ENCODE measurements at places on chromosomes 2 and 18. TPM values are rescaled to one million over a fixed set of nuclear protein-coding genes. Genes with fewer than 3 reads are reported as not detected.

DNA sequence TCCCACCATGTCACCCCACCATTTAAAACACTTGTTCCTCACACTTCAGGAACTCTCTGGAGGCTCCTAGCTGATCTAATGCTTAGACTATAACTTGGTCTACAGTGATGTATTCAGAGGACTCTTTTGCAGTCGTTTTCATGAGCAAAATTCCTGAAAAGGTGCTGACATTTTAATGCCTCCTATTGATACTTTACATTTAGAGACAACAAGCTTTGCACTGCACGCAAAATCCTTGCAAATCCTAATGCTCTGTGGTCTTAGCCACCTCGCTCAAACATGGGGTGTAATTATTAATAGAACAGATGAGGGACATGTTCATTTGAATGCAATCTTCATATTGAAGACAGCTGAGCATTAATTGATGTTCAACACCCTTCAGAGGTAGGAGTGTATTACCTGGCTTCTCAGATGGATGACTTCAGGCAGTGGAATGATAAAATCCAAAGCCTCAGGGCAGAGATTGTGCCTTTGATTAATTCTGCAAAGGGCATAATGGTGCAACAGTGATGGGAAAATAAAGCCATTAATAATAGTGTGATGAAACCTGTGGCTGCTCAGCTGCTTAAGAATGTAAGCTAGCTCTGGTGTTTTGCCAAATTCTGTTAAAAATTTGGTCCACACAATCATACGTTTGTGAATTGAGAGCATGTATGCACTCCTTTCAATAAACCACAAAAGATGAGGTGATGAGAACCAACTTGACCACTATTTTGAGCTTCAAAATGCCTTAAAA is 5.4 kb downstream of the CTAGE1 start:
- H3K4me1 ChIP-seq, result no peaks in the 10 kb centered on the region
- peaks cover 2% of the 10 kb centered on the region for H3K27me3 ChIP-seq
- no peak overlapping the region for H3K4me3 ChIP-seq

DNA sequence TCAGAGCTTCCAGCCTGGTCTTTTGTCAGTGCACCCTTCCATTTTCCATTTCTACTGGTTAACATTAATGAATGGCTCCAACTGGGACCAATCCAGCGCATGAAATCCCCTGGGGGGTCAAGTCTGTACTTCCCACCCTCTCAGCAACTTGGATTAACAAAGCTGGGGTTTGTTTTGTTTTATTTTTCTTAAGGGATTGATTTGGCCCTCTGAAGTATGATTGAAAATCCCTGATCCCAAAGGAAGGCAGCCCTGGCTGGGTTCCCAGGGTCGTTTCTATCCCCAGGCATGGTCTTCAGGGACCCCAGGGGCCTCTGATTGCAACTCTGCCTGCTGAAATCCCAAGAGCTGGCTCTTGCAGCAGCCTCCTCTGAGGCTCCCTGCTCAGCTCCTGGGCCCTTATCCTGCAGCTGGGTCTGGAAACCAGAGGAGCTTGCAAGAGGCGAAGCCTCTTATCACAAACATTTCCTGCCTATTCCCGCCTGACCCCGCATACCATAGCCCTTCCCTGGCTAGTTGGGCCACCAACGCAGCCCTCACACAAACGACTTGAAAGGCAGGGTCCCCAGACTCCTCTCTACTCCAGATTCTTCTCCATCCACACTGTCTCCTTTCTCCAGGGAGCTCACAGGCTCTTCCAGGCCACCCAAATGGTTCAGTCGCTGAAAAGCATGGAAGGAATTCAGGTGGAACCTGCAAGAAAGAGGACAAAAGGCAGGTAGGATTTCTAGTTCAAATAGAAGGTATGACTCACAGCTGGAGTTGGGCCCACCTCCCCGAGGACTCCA is 109.7 kb upstream of the PKDCC start:
- no peak overlapping the region for H3K4me3 ChIP-seq

DNA sequence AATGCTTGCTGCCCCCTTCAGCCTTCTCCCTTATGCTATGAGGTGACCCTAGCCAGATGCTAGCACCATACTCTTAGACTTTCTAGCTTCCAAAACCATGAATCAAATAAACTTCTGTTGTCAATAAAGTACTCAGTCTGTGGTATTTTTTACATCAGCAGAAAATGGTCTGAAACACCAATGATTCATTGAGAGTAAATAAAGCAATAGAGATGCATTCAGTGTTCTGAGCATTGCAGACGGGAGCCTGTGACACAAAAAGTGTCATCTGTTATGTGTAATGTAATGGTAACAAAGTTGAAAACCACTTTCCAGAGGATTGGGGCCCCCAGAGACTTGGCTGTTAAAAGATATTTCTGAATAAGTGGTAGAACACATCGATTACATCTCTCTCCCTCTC is 758.0 kb upstream of the NRXN1 start:
- H3K36me3 ChIP-seq, result no peaks in the 10 kb centered on the region
- H3K27ac ChIP-seq, result no peak overlapping the region
- no peaks in the 10 kb centered on the region for H3K4me1 ChIP-seq
- H3K27me3 ChIP-seq, result no peaks in the 10 kb centered on the region
- no peak overlapping the region for H3K4me3 ChIP-seq
- peak; percentile 16 for DNase-seq

DNA sequence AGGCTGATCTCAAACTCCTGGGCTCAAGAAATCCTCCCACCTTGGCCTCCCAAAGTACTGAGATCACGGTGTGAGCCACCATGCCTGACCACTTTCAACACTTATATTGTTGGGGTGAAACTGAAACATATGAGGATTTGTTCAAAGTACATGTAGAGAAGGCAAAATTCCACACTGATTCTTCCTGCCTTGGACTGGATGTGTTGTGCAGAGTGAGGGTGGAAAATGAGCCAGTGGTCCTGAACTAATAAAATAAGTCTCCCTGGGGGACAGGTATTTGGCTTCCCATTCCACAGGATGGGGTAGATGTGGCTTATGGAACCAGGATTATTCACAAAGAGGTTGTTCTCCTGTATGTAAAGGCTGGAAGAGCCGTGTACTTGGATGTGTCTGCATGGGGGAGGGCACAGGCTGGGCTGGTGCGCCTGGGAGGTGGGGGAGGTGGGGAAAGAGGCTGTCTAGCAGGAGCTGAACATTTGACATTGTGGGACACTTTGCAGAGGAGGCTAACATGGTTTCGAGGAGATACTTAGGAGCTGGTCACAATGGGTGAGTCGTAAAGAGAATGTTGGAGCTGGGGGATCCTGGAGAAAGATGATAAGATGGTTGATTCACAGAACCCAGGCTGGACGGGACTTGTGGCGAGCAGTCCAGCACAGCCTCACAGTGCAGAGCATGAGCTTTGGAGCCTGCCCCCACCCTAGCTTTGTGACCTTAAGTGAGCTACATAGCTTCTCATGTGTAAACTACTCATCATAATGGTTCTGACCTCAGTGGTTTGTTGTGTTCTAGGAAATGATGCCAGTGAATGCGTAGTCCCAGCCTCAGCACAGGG is at the start of gene TXNDC2:
Gene TXNDC2, plus strand, starts transcription at position 804 of the 835 bp plus-strand sequence. CDS start 708 bp downstream, outside the sequence.
- H3K36me3 ChIP-seq, result no peaks in the 10 kb centered on the region
- H3K4me1 ChIP-seq, result no peaks in the 10 kb centered on the region
- no peaks in the 10 kb centered on the region for H3K27me3 ChIP-seq
- DNase-seq, result peak; percentile 25

GRCh38 chr2:47699533-47700215 is 83.3 kb upstream of the MSH6 start:
- no peaks in the 10 kb centered on the region for H3K27me3 ChIP-seq
- no peak overlapping the region for H3K27ac ChIP-seq
- no peaks in the 10 kb centered on the region for H3K4me1 ChIP-seq

DNA sequence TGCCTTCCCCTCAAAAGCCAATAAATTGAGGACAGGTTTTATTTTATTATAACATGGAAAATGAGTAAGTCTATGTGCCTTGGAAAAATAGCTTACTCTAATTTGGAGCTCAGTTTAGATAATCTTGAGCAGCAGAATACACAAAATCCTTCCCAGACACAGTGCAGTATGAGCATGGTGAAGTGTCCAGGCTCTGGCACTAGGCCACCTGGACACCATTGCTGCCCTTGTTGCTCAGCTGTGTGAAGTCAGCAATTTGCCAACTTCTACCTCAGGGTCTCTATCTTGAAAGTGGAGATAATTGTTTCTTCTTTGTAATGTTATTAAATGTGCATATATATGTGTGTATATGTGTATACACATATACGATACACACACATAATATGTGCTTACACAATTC is 104.9 kb upstream of the CAVIN2 start:
- DNase-seq, result no peak
- H3K4me3 ChIP-seq, result no peak overlapping the region
- no peaks in the 10 kb centered on the region for H3K36me3 ChIP-seq

- peaks cover 2% of the 10 kb centered on the region for H3K36me3 ChIP-seq
- no peak overlapping the region for H3K27ac ChIP-seq
- peaks cover 5% of the 10 kb centered on the region for H3K27me3 ChIP-seq
Observed at GRCh38 chr2:119678021-119678656, 862 bp upstream of the TMEM177 start.

DNA sequence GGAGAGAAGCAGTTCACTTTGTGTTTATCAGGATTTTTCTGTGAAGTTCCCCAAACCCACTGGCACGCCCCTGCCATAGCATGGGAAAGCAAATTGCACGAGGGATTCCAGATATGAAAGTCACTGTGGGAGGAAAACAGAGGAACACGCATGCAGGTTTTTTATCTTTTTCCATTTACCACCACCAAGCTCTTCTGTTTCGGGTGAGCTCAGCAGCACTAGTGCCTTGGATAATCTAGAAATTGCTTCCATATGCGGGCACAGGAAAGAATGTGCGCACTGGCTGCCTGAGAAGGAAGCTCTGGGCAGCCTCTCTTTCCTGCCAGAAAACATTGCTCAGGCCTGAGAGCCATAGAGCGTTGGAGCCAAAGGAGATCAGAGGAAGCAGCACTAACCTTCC is 65.9 kb upstream of the WIPF1 start:
- DNase-seq, result no peak
- H3K27ac ChIP-seq, result no peak overlapping the region
- no peak overlapping the region for H3K4me3 ChIP-seq
- H3K36me3 ChIP-seq, result no peaks in the 10 kb centered on the region
- no peaks in the 10 kb centered on the region for H3K27me3 ChIP-seq

DNA sequence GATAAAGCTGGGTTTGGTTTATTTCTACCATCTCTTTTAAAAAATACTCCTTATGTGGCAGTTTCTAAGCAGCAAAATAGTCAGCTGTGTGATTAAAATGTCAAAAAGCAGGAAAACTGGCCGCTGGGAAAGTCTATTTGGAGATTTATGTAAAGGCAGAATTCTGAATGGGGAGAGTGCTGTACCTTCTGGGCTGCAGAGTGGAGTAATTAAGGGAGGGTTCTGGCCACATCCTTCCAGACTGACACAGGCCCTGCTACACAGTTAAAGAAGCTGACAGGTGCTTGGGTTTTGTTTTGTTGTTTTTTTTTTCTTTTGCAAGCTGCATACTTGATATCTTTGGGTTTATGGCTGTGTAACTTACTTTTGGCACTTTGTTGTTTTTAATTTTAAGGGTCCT is 157.2 kb downstream of the WDSUB1 start:
- peaks cover 28% of the 10 kb centered on the region for H3K4me1 ChIP-seq
- H3K4me3 ChIP-seq, result no peak overlapping the region
- no peak for DNase-seq
- H3K36me3 ChIP-seq, result no peaks in the 10 kb centered on the region

Gene CLEC4F
- polyA plus RNA-seq, result not detected

Gene GALNT13
- polyA plus RNA-seq, result not detected

Gene PRKAG3
- not detected for polyA plus RNA-seq

Gene RNMT
- polyA plus RNA-seq, result 18.2 TPM

Gene SERPINB10
- 0.08 TPM for polyA plus RNA-seq
